SJCRH30 (cell line): ENCODE measurements at places on chromosomes 12 and 14. TPM values are rescaled to one million over a fixed set of nuclear protein-coding genes. Genes with fewer than 3 reads are reported as not detected.

GRCh38 chr14:77547512-77548180 is 49.0 kb upstream of the ISM2 start:
- no peak for DNase-seq

Gene OTOGL
- total RNA-seq: 0.10 and 0.13 TPM in 2 replicates

Gene INSM2
- 0.13 and 0.38 TPM in 2 replicates for total RNA-seq

- peak; percentile 88 for DNase-seq
Observed at GRCh38 chr14:92759300-92759678, 10.9 kb upstream of the LGMN start.

Gene TRIM9
- total RNA-seq: 0.91 and 1.6 TPM in 2 replicates

DNA sequence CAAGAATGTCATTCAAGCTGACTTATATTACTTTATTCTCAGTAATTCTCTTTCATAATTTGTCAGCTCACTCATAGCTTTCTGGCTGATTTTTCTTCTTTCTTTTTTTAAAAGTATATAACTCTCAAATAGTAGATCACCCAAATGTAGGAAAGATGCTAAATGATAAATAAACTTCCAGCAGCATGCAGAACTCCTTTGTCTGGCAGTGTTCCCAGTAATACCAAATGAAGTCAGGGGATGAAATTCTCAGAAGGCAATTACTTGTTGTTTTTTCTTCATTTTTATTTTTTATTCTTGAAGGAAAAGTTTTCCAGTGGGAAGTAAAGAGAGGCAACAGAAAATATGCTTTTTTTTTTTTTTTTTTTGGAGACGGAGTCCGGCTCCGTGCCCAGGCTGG is 133.3 kb upstream of the SLCO1C1 start:
- no peak for DNase-seq
